ENCODE measurements at places on chromosomes 4 and X. TPM values are rescaled to one million over a fixed set of nuclear protein-coding genes. Genes with fewer than 3 reads are reported as not detected.

- no peak for DNase-seq
- H3K27me3 ChIP-seq: no peaks in the 10 kb centered on the region
- peaks cover 61% of the 10 kb centered on the region for H3K4me1 ChIP-seq
- H3K27ac ChIP-seq: peak overlapping the region; percentile 92
- H3K36me3 ChIP-seq: peaks cover 3% of the 10 kb centered on the region
- H3K4me3 ChIP-seq: no peak overlapping the region
Observed at GRCh38 chr4:66562276-66562806, 892.1 kb upstream of the EPHA5 start.

DNA sequence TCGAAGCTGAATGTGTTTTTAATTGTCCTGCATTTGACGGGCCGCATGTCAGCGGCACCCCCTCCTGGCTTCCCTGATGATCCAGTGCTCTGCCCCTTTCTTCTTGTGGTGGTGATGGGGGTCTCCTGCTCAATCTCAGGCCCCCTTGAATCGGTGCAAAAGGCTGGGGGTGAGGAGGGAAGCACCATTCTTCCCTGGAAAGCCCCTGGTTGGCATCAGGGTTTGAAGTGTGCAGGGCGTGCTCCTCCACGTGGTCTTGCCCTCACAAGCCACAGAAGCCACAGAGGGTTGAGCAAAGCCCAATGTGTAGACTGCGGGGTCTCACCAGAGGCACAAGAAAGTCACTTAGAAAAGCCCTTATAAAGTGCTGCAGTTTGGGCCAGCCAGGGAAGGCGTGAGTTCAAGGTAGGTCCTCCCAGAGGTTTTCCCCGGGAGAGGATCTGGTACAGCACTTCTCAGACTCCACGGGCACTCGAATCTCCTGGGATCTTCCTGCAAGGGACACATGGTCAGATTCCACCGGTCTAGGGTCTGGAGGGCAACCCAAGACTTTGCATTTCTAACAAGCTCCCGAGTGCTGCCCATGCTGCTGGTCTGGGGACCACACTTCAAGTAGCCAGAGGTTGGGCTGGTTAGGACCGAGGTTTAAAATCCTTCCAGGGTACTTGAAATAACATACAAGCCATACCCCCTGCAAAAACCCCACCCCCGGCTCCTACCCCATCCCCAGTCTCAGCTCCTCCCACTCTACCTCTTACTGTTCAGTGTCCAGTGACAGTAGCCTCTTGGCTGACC, 35.1 kb downstream of the PSAPL1 start:
- DNase-seq: peak; percentile 51
- peaks cover 40% of the 10 kb centered on the region for H3K27me3 ChIP-seq
- no peaks in the 10 kb centered on the region for H3K4me1 ChIP-seq
- no peak overlapping the region for H3K27ac ChIP-seq
- no peaks in the 10 kb centered on the region for H3K36me3 ChIP-seq

DNA sequence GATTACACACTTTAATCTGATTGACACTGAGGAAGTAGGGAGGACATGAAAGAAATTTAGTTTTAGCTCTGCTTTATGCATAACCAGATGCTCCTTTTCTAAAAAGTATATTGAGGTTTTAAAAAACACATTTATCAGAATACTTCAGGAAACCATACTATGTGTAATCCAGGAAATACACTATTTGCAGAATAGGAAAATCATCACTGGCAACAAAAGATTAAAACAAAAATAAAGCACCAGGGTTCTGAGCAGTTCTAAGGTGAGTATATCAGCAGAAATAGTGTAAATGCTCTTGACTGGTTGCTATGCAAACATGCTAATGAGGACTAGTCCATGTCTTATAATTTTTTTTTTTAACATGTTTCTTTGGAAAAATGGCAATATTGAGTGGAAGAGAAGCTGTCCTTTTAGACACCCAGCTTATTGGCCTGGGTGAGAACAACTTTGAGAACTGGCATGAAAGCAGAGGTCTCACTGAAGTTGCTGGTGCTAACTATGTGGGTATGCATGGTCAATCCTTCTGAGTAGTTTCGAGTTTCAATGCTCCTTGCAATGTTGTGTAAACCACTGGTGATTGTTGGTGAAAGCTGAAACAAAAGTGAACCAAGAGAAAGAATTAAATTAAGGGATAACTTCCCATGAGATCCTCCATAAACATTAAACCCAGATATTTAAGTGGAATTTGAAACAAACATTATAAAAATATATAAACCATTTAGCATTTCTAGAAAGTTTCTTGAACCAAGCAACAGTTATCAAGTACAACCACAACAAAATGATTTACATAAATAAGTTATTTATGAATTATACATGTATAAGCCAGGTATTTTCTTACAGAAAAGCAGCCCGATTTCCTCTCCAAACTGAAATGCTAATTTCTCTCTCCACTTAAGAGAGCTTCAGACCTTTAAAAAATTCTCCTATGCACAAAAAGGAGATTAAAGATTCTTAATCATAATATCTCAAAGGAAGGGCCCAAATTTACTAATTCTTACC, 20.4 kb upstream of the SCD5 start:
- H3K4me3 ChIP-seq: no peak overlapping the region
- no peaks in the 10 kb centered on the region for H3K4me1 ChIP-seq
- no peaks in the 10 kb centered on the region for H3K27me3 ChIP-seq
- no peak overlapping the region for H3K27ac ChIP-seq
- DNase-seq: no peak

GRCh38 chr4:117770269-117771102, 263.8 kb upstream of the NDST3 start:
- peaks cover 13% of the 10 kb centered on the region for H3K4me1 ChIP-seq
- DNase-seq: no peak
- no peak overlapping the region for H3K27ac ChIP-seq
- H3K36me3 ChIP-seq: no peaks in the 10 kb centered on the region
- H3K27me3 ChIP-seq: no peaks in the 10 kb centered on the region

GRCh38 chrX:57772637-57773036, 92.6 kb upstream of the NLRP2B start:
- no peaks in the 10 kb centered on the region for H3K4me1 ChIP-seq
- no peak for DNase-seq
- no peak overlapping the region for H3K27ac ChIP-seq
- H3K4me3 ChIP-seq: no peak overlapping the region

DNA sequence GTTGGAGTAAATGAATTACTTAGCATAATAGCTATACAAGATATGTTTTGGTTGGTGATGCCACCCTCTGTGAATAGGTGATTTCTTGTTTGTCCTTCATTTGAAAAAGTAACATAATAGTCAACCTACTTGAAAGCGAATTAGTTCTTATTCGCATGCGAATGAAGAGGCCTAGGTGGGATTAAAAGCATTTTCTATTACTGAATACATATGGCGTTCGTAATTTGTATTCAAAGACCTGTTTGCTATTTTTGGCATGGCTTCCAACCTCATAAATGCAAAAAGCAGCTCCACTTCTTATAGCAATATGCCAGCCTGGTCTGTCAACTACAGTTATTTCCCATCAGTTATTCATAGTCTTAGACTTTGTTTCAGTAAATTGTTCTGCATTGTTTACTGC, 261.3 kb downstream of the TENM3 start:
- no peak overlapping the region for H3K4me3 ChIP-seq
- H3K36me3 ChIP-seq: peaks cover 4% of the 10 kb centered on the region
- DNase-seq: no peak
- no peaks in the 10 kb centered on the region for H3K27me3 ChIP-seq

DNA sequence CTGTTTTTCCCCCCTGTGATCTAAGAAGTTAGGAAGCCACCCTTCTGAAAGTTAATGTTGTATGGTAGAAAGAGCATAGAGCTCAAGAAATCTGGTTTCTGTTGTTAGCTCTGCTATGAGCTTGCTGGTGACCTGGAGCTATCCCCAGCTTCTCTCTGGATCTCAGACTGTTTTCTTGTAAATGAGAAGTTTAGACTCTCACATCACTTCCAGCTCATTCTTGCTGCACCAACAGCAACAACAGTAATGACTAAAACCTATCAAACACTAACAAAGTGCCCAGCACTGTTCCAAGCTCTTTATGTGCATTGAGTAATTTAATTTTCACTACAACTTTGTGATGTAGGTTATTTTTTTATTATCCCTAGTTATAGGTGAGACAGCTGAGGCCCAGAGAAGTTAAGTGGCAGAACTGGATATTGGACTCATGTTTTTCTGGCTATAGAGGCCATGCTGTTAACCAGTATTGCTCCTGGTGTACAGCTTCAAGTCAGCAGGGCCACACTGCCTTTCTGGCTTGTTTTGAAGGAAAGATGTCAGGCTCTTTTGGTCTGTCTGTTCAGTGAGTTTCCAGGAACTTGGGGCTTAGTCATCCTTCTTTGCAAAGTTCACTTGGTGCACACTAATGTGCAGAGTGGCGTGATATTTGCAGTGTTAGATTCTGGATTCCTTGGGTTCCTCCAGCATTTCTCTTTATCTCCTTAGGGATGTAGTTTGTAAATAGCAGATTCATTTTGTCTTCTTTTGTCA, 27.8 kb upstream of the TMEM164 start:
- no peak overlapping the region for H3K27ac ChIP-seq
- no peaks in the 10 kb centered on the region for H3K4me1 ChIP-seq
- no peaks in the 10 kb centered on the region for H3K36me3 ChIP-seq
- H3K4me3 ChIP-seq: no peak overlapping the region

GRCh38 chrX:71515038-71515396, 17.9 kb upstream of the OGT start:
- no peaks in the 10 kb centered on the region for H3K36me3 ChIP-seq
- no peak overlapping the region for H3K4me3 ChIP-seq
- no peak overlapping the region for H3K27ac ChIP-seq
- no peaks in the 10 kb centered on the region for H3K4me1 ChIP-seq

DNA sequence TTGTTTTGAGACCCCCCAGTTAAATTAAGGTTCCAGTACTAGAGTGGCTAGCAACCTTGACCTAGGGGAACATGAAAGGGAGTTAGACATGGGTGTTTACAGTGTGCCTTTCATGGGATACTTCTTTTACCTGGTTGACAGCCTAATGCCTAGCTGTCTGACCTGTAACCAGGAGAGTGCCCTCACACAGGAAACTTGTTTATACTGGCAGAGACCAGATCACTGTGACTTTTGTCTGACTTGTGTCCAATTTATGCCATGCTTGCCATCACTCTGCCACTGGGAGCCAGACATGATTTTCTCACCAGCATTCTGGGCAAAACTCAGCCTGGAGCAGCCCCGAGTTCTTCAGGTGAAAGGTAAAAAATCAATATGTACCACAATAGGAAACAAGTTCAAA, 305.9 kb downstream of the CHIC1 start:
- no peaks in the 10 kb centered on the region for H3K36me3 ChIP-seq
- no peak for DNase-seq
- H3K4me1 ChIP-seq: no peaks in the 10 kb centered on the region
- no peak overlapping the region for H3K27ac ChIP-seq
- H3K4me3 ChIP-seq: no peak overlapping the region

GRCh38 chr4:2333356-2333841, 71.5 kb upstream of the MXD4 start:
- no peak overlapping the region for H3K27ac ChIP-seq
- H3K4me1 ChIP-seq: peaks cover 25% of the 10 kb centered on the region
- no peaks in the 10 kb centered on the region for H3K27me3 ChIP-seq
- no peaks in the 10 kb centered on the region for H3K36me3 ChIP-seq
- peak; percentile 78 for DNase-seq
- H3K4me3 ChIP-seq: no peak overlapping the region

GRCh38 chr4:53116954-53117353, 248.9 kb downstream of the SCFD2 start:
- no peak overlapping the region for H3K4me3 ChIP-seq
- no peak for DNase-seq
- no peak overlapping the region for H3K27ac ChIP-seq
- peaks cover 3% of the 10 kb centered on the region for H3K36me3 ChIP-seq
- H3K4me1 ChIP-seq: peaks cover 16% of the 10 kb centered on the region
- H3K27me3 ChIP-seq: no peaks in the 10 kb centered on the region

DNA sequence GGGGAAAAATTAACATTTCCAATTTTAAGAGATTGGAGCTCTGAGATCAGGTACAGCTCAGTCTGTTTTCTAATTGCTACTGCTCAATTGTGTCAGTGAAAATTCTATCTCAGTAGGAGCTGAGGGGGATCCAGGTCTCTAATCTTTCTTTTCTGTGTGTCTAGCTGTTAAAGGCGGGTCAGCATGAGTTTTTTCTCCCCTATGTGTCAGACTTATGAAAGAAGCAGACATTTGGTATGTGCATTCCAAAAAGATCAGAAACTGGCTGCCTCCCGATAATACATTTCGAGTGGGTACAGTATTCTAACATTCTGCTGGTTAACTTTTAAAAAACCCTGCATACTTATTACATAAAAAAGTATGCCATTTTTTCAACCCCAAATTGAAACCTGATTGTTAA, 72.4 kb downstream of the PCDH7 start:
- H3K27me3 ChIP-seq: no peaks in the 10 kb centered on the region
- no peak overlapping the region for H3K27ac ChIP-seq
- peaks cover 33% of the 10 kb centered on the region for H3K4me1 ChIP-seq
- no peak for DNase-seq

- H3K36me3 ChIP-seq: no peaks in the 10 kb centered on the region
- no peak overlapping the region for H3K27ac ChIP-seq
- peaks cover 2% of the 10 kb centered on the region for H3K4me1 ChIP-seq
- no peak overlapping the region for H3K4me3 ChIP-seq
- peaks cover 15% of the 10 kb centered on the region for H3K27me3 ChIP-seq
Observed at GRCh38 chrX:12789976-12790375, 1.2 kb upstream of the PRPS2 start.

DNA sequence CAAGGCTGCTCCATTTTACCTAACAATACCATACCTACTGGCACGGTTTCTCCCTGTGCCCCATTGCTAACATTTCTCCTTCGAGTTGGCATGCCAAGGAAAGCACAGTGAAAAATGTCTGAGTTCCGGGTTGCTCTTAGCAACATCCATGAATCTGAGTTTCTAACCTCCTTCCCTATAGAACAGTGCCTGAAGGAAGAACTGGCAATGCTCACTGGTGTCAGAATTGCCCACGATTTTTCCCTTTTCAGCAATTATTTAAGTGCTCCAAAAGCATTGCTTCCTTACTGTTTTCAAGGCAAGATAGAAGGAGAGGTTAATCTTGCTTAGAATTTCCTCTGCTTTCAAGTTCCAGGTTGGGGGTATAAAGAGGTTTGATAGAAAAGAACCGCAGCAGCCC, 75.1 kb downstream of the SORBS2 start:
- DNase-seq: no peak
- peak overlapping the region; percentile 66 for H3K27ac ChIP-seq
- peak overlapping the region; percentile 29 for H3K4me3 ChIP-seq
- H3K27me3 ChIP-seq: no peaks in the 10 kb centered on the region
- H3K4me1 ChIP-seq: peaks cover 45% of the 10 kb centered on the region
- H3K36me3 ChIP-seq: peaks cover 4% of the 10 kb centered on the region

GRCh38 chrX:65866146-65866545, 173.7 kb downstream of the VSIG4 start:
- H3K4me1 ChIP-seq: no peaks in the 10 kb centered on the region
- H3K27me3 ChIP-seq: no peaks in the 10 kb centered on the region
- H3K4me3 ChIP-seq: no peak overlapping the region
- no peak overlapping the region for H3K27ac ChIP-seq
- no peaks in the 10 kb centered on the region for H3K36me3 ChIP-seq
- no peak for DNase-seq

GRCh38 chr4:125105561-125105960, 209.2 kb upstream of the FAT4 start:
- H3K27ac ChIP-seq: no peak overlapping the region
- no peaks in the 10 kb centered on the region for H3K36me3 ChIP-seq
- peaks cover 6% of the 10 kb centered on the region for H3K4me1 ChIP-seq
- H3K27me3 ChIP-seq: no peaks in the 10 kb centered on the region
- DNase-seq: no peak
- H3K4me3 ChIP-seq: no peak overlapping the region

LUZP4 gene
- not detected for total RNA-seq

ZNF182 gene
- 5.4 TPM for total RNA-seq

RAB33A gene
- total RNA-seq: 3.6 TPM

PABPC4L gene
- 3.1 TPM for total RNA-seq

ANOS1 gene
- total RNA-seq: 0.08 TPM
